ENCODE measurements at places on chromosomes 5 and 9. TPM values are rescaled to one million over a fixed set of nuclear protein-coding genes. Genes with fewer than 3 reads are reported as not detected.

GRCh38 chr5:35133186-35133585 is 85.4 kb upstream of the AGXT2 start:
- H3K36me3 ChIP-seq: no peaks in the 10 kb centered on the region
- H3K4me3 ChIP-seq: no peak overlapping the region
- DNase-seq: no peak
- no peaks in the 10 kb centered on the region for H3K27me3 ChIP-seq

GRCh38 chr5:29796013-29796412 is 1397.5 kb upstream of the CDH6 start:
- H3K4me3 ChIP-seq: no peak overlapping the region
- no peak overlapping the region for H3K27ac ChIP-seq
- no peaks in the 10 kb centered on the region for H3K36me3 ChIP-seq
- no peak for DNase-seq
- no peaks in the 10 kb centered on the region for H3K4me1 ChIP-seq

The RORB gene
- 0.27 TPM for total RNA-seq

- H3K27me3 ChIP-seq: no peaks in the 10 kb centered on the region
- H3K27ac ChIP-seq: no peak overlapping the region
- no peak overlapping the region for H3K4me3 ChIP-seq
- H3K4me1 ChIP-seq: peaks cover 12% of the 10 kb centered on the region
These were observed 80.0 kb downstream of the NREP start for GRCh38 chr5:111676926-111677415.

DNA sequence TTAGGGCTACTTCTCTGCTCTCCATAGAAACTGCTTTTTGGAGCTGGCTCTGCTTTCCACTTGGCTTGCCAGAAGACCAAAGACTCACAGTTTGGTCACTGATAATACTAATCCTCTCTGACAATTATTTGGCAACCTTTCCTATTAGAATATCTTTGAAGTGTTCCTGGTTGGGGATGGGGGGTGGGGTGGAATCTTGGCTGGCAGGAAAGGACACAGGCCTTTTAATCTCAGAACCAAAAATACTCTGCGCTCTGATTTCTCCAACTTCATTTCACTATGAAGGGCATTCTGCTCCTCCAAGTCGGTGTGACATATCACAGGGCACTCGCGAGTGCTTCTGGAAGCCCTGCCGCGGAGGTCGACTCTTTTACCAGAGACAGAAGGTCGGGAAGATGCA is 1329.0 kb upstream of the WWC1 start:
- H3K4me1 ChIP-seq: no peaks in the 10 kb centered on the region
- H3K27ac ChIP-seq: no peak overlapping the region
- DNase-seq: no peak
- H3K4me3 ChIP-seq: no peak overlapping the region
- H3K36me3 ChIP-seq: no peaks in the 10 kb centered on the region

The PHYHD1 gene
- 18.7 TPM for total RNA-seq

DNA sequence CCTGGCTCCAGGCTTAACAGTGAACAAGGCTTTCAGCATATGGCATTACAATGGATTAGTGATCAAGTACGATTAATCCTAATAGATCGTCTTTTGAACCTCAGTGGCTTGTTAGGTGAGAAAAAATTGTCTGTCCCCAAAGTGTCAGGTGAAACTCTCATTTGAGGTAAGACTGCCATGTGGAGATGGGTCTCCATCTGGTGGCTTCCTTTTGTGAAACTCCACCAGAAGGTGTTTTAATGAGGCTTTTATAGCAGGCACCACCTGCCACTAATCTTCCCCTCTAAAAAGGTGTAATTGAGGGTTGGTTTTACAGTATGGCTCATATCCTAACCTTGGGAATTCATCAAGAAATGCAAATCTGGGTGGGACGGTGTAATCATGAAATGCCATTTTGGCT is 471.1 kb upstream of the MPDZ start:
- no peak overlapping the region for H3K27ac ChIP-seq
- H3K4me1 ChIP-seq: no peaks in the 10 kb centered on the region

DNA sequence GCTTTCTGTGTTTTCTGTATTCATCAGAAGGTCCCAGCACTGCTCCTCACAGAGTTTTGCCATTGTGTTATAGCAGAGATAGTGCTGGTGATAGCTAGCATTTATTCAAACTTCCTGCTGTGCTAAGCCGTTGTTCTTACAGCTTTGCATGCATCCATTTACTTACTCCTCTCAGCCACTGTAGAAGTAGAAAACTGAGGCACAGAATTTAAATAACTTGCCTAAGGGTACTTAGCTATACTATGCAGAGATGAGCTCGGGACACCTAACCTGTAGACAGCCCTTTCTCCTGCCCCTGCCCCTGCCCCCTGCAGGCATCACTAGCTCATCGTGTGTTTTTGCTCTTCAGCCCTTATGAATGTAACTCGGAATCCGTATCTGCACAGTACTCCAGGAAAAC is 227.6 kb downstream of the SAXO1 start:
- no peaks in the 10 kb centered on the region for H3K27me3 ChIP-seq
- H3K27ac ChIP-seq: no peak overlapping the region
- DNase-seq: no peak

DNA sequence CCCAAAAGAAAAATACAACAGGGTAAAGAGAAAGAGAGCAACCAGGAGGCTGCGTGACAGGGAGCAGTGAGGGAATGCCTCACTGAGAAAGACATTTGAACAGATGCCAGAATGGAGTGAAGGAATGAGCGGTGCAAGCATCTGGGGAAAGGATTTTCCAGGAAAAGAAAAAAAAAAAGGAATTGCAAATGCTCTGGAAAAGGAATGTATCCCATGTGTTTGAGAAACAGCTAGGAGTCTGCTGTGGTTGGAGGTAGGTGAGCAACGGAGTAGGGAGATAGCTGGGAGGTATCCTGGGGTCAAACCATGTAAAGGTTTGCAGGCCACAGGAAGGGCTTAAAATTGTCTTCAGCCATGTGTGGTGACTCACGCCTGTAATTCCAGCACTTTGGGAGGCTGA is 23.6 kb upstream of the CEMIP2 start:
- no peak overlapping the region for H3K27ac ChIP-seq
- no peaks in the 10 kb centered on the region for H3K27me3 ChIP-seq
- no peaks in the 10 kb centered on the region for H3K4me1 ChIP-seq
- no peaks in the 10 kb centered on the region for H3K36me3 ChIP-seq
- DNase-seq: no peak

The PCDHB2 gene
- 3.2 TPM for total RNA-seq

The BRINP1 gene
- total RNA-seq: 0.27 TPM

The HSPB3 gene
- 3.9 TPM for total RNA-seq

The TMC1 gene
- not detected for total RNA-seq

The IL3 gene
- not detected for total RNA-seq

The CLK4 gene
- total RNA-seq: 44.6 TPM

DNA sequence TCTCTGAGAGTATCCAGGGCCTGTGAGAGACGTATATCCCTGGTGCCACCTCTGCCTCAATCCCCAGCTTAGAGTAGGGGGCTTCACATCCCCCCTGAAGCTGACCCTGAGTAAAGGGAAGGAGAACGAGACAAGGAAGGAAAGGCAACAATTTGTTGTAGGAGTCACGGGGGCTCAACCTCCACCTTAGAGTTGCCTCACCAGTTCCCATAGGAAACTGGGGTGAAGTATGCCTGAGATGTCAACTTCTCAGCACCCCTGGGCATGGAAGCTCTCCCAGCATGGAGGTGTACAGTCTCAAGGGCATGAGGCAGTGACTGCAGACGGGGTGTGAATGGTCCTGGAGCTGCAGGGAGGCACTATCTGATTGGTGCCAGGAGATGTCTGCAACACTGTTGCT is 53.6 kb downstream of the S1PR3 start:
- H3K4me1 ChIP-seq: no peaks in the 10 kb centered on the region
- H3K36me3 ChIP-seq: no peaks in the 10 kb centered on the region
- no peak for DNase-seq
- no peak overlapping the region for H3K4me3 ChIP-seq
- H3K27ac ChIP-seq: no peak overlapping the region
- H3K27me3 ChIP-seq: no peaks in the 10 kb centered on the region

DNA sequence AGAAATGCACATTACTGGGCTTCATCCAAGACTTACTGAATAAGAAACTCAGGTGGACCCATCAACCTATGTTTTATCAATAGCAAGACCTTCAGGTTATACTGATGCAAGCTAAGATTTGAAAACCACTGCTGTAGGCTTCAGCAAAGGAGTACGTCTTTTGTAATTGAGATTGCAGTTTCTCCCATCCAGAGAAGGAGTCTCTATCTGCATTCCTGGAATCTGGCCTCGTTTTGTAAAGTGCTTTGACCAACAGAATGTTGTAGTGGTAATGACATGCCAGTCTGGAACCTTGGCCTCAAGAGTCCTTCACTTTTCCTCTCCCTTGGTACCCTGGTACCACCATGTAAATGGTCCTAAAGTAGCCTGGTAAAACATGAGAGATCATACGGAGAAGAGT is 32.2 kb upstream of the ELAVL2 start:
- no peak for DNase-seq
- no peak overlapping the region for H3K27ac ChIP-seq
- no peaks in the 10 kb centered on the region for H3K36me3 ChIP-seq
- H3K27me3 ChIP-seq: no peaks in the 10 kb centered on the region
- no peak overlapping the region for H3K4me3 ChIP-seq

- H3K36me3 ChIP-seq: no peaks in the 10 kb centered on the region
These were observed 3.5 kb downstream of the RASEF start for GRCh38 chr9:83059417-83059816.

The ADAMTS6 gene
- total RNA-seq: 7.1 TPM

DNA sequence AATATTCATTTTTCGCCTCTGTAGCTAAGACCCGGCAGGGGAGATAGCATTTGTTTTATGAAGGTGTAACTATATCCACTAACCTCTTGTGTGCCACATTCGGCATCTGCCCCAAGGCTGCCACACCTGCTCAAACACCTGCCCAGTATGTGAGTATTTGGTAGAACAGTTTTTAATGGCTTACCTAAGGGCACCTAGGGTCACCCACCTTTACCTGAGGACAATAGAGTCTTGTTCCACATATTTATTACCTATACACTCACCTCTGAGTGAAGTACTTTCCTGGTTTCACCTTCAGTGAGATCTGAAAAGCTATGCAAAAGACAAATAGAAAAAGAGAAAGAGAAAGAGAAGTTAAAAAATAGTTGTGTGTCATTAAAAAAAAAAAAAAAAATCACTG is 68.0 kb upstream of the PIP5K1B start:
- no peaks in the 10 kb centered on the region for H3K36me3 ChIP-seq
- no peaks in the 10 kb centered on the region for H3K4me1 ChIP-seq
- no peak overlapping the region for H3K27ac ChIP-seq
- H3K27me3 ChIP-seq: no peaks in the 10 kb centered on the region
- no peak for DNase-seq

- DNase-seq: no peak
- H3K4me3 ChIP-seq: no peak overlapping the region
- no peaks in the 10 kb centered on the region for H3K4me1 ChIP-seq
- H3K27me3 ChIP-seq: no peaks in the 10 kb centered on the region
These were observed 15.4 kb downstream of the TBC1D9B start for GRCh38 chr5:179892255-179892654.

The ESM1 gene
- not detected for total RNA-seq

The UHRF2 gene
- 52.4 TPM for total RNA-seq

GRCh38 chr5:11467588-11467987 is 436.7 kb downstream of the CTNND2 start:
- H3K27ac ChIP-seq: no peak overlapping the region
- H3K4me3 ChIP-seq: no peak overlapping the region
- no peaks in the 10 kb centered on the region for H3K4me1 ChIP-seq

GRCh38 chr5:74446725-74447241 is 193.7 kb downstream of the ENC1 start:
- DNase-seq: no peak
- no peak overlapping the region for H3K4me3 ChIP-seq
- no peak overlapping the region for H3K27ac ChIP-seq
- no peaks in the 10 kb centered on the region for H3K36me3 ChIP-seq
- no peaks in the 10 kb centered on the region for H3K4me1 ChIP-seq

DNA sequence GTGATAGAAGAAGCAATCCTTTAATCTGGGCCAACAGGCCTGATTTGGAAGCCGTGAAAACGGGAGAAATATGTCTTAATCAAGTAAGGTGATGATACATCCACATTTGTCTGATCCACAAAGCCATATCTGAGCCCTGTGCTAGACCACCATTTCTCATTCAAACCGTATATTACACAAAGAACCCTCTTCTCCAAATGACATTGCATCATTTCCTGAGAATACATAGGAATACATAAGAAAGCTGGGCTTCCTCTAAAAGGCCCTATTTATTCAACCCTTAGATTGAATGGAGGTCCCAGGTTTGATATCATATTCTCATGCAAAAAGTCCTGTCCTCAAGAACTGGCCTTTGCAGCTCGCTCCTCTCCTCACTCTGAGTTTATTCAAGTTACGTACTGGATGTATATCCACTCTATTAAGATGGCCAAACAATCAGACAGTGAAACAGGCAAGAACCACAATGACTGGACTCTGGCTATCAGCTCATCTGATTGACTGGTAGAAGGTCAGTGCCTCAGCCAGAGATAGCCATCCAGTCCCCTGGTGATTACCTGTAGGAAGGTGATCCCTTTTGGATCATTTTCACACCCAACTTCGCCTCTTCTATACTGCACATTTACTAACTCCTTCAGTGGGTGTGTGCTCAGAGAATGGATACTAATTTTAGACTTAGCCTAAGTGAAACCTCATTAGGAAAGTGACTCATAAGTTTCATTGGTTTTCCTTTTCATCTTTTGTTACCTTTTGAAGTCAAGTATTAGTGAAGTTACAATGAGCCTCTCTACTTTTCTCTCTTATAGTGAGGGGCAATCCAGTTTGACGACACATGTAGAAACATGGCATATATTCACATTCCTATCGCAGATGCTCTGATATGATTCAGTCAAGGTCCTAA is 167.6 kb upstream of the WWC1 start:
- DNase-seq: no peak
- no peaks in the 10 kb centered on the region for H3K36me3 ChIP-seq
- no peaks in the 10 kb centered on the region for H3K27me3 ChIP-seq
- H3K27ac ChIP-seq: no peak overlapping the region

The SPINK7 gene
- total RNA-seq: not detected

- no peaks in the 10 kb centered on the region for H3K36me3 ChIP-seq
- H3K27ac ChIP-seq: no peak overlapping the region
- no peaks in the 10 kb centered on the region for H3K27me3 ChIP-seq
- no peak overlapping the region for H3K4me3 ChIP-seq
- DNase-seq: no peak
These were observed 17.3 kb downstream of the VCAN start for GRCh38 chr5:83488821-83489220.

The MEGF10 gene
- 3.6 TPM for total RNA-seq

DNA sequence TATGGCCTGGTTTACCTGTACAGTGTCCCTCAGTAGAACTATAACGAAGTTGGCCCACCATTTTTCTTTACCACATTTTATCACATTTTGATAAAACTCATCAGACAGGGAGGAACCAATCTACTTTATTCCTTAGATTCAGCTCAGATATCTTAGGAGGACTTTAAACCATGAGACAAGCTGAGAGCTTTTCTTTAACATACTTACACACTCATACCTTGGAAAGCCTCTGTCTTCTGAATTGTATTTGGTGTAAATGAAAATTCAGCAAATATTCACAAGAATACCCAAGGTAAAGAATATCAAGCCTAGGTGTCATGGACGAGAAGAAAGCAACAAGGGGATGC is 313.2 kb downstream of the ENC1 start:
- no peaks in the 10 kb centered on the region for H3K36me3 ChIP-seq
- no peak overlapping the region for H3K4me3 ChIP-seq
- DNase-seq: no peak
- H3K27ac ChIP-seq: no peak overlapping the region

GRCh38 chr5:15383469-15383868 is 116.5 kb upstream of the FBXL7 start:
- no peak overlapping the region for H3K27ac ChIP-seq
- H3K36me3 ChIP-seq: no peaks in the 10 kb centered on the region
- no peak overlapping the region for H3K4me3 ChIP-seq

The OCLN gene
- 2.1 TPM for total RNA-seq

Data from sigmoid colon (tissue), 7 donors.